CD8-positive, alpha-beta T cell (primary cell): ENCODE measurements at places on chromosomes 3 and 15.

DNA sequence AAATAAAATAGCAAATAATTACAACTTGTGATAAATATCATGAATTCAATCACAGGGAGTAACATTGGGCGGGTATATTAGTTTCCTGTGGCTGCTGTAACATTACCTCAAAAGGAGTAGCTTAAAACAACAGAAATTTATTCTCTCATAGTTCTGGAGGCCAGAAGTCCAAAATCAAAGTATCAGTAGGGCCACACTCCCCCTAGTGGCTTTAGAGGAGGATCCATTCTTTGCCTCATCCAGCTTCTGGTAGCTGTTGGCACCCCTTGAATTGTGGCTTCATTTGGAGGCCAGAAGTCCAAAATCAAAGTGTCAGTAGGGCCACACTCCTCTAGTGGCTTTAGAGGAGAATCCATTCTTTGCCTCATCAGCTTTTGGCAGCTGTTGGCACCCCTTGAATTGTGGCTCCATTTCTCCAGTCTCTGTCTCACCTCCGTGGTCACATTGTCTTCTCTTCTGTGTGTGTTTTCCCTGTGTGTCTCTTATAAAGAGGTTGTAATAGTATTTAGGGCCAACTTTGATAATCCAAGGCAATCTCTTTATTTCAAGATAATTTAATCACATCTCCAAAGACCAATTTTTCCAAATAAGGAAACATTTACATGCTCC lies 3.1 kb upstream of the CFAP20DC start:
- no peak for DNase-seq

- peak; percentile 66 for DNase-seq
Observed at GRCh38 chr3:188749010-188749617, 422.7 kb upstream of the TPRG1 start.

DNA sequence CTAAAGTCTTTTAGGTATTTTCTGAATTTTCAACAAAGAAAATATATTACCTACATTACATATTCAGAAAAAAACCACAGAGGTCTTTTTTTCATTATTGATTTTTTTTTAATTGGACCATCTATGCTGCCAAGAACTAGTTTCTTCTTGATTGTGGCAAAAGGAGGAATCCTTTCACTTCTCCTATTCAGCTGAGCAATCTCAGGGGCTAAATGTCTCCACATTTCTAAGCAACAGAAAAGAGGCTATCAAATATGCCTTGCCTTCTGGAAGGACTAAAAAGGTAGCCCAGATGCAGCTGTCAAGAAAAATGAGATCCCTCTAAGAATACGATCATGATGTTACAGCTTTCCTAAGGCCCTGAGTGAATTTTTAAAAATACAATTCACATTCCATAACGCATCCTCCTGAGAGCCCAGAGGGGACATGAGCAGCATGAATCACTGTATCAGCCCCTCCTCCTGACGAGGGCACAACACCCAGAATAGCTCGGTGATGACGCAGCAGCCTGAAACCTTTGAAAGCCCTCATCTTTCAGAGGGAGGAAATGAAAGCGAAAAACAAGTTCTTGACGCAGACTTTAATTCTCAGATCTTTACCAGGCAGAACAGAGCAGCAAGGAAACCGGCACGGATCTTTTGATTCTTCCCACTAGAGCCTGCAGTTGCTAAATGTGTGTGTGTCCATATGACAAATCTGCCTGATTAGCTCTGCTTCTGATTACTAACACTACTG lies 24.6 kb downstream of the RUBCN start:
- peak; percentile 74 for DNase-seq

- no peak for DNase-seq
Observed at GRCh38 chr3:18434711-18435110, 9.6 kb upstream of the SATB1 start.

GRCh38 chr3:105827959-105828358 lies 40.9 kb downstream of the CBLB start:
- DNase-seq, result no peak

GRCh38 chr15:94535298-94536048 lies 304.1 kb downstream of the MCTP2 start:
- DNase-seq, result no peak

GRCh38 chr15:75646112-75646943 lies 1.4 kb upstream of the SNX33 start:
- no peak for DNase-seq

GRCh38 chr3:36579746-36580145 lies 184.6 kb downstream of the DCLK3 start:
- DNase-seq, result no peak

DNA sequence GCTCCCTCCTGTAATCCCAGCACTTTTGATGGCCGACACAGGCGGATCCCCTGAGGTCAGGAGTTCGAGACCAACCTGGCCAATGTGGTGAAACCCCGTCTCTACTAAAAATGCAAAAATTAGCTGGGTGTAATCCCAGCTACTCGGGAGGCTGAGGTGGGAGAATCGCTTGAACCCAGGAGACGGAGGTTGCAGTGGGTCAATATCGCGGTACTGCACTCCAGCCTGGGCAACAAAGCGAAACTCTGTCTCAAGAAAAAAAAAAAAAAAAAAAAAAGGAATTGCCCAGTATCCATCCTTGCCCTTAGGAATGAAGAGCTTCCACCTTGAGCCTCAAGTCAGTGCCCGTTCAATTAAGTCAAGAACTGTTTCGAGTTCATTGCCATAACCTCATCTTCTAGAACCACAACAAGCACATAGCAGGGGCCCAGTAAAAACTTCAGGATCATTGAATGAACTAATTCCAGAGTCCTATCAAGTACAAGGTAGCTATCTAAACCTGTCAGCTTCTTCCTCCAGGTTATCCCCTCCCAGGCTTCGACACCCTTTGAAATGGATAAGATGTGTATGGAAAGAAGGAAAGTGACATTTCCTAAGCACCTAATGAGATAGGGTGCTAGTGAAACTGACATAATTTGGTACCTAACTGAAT lies 826 bp downstream of the DBR1 start:
- DNase-seq, result no peak

GRCh38 chr3:49313896-49314688 lies 25.8 kb downstream of the USP4 start:
- no peak for DNase-seq

GRCh38 chr3:100338911-100339310 lies 4.4 kb downstream of the NIT2 start:
- no peak for DNase-seq

- no peak for DNase-seq
Observed at GRCh38 chr15:57496946-57497869, 94.5 kb upstream of the MYZAP start.

DNA sequence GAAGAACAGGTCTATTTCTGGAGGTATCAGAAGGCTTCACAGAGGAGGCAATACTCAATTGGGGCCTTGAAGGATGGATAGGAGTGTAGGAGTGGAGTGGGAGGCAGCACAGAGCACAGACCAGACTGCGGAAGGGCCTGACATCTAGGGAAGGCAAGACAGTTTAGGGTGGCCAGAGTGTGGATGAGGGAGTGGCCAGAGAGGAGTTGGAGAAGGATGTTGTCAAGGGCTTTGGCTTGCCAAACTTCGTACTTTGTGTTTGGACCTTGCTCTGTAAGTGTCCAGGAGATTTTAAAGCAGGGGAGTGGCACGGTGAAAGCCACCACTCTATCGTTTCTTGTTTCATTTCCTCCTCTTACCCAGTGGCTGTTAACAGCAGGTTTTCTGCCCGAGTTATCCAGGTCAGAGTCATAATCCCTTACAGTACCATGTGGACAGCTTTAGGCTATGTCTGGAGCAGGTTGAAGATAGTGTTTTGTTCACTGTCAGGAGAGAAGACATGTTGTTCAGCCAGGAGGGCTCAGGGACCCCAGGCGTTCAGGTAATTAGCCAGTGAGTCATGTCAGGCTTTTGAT lies 12.3 kb downstream of the SMAD3 start:
- DNase-seq, result no peak

- no peak for DNase-seq
Observed at GRCh38 chr15:64928626-64929220, 17.0 kb downstream of the ANKDD1A start.

GRCh38 chr3:114176890-114177289 lies 2.0 kb downstream of the DRD3 start:
- no peak for DNase-seq

DNA sequence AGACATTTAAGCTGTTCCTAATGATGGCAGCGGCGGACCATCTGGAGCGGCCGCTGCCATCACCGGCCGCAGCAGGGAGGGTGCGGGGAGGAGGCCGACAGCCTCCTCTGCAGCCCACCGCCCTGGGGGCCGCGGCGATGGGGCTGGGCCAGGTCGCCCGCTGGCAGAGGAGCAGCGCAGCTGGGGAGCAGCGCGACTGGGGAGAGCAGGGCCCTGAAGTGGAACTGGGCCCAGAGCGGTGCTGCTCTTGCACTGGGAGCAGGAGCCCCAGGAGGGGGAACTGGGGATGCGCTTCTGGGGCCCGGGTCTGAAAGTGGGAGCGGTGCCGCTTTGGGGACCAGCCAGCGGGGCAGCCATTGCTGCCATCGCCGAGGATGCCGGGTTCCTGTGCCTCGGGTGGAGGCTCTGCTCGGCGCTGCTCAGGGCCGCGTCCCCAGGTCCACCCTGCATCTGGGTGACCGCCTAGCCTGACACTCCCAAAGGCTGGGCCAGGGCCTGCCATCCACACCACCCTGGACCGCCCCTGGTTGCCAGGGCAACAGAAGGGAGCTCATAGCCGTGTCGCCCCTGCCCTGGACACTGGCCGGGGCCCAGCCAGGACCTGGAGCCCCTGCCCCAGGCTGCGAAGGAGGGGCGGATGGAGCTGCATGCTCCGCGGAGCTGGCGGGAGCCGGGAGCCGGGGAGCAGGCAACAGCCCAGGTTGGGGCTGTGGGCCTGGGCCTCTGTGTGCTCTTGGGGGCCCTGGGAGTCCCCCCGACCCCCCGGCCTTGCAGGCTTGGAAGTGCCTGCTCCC lies 15.5 kb upstream of the PLA2G4E start:
- no peak for DNase-seq

- DNase-seq, result no peak
Observed at GRCh38 chr15:100291106-100291505, 50.7 kb downstream of the ADAMTS17 start.

DNA sequence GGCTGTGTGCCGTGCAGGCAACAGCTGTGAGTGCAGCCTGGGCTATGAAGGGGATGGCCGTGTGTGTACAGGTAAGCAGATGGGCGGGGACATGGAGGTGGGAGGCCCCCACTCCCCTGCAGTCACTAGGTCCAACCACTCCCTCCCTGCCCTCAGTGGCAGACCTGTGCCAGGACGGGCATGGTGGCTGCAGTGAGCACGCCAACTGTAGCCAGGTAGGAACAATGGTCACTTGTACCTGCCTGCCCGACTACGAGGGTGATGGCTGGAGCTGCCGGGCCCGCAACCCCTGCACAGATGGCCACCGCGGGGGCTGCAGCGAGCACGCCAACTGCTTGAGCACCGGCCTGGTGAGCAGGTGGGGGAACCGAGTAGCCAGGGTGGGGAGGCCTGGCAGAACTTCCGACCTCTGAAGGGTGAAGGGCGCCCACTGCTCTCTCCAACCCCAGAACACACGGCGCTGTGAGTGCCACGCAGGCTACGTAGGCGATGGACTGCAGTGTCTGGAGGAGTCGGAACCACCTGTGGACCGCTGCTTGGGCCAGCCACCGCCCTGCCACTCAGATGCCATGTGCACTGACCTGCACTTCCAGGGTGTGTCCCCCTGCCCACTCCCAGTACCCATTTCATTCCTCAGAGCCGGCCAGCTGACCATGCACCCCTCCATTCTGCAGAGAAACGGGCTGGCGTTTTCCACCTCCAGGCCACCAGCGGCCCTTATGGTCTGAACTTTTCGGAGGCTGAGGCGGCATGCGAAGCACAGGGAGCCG lies 11.6 kb downstream of the NT5DC2 start:
- DNase-seq, result no peak

- DNase-seq, result no peak
Observed at GRCh38 chr15:76274821-76275220, 36.4 kb downstream of the ETFA start.

DNA sequence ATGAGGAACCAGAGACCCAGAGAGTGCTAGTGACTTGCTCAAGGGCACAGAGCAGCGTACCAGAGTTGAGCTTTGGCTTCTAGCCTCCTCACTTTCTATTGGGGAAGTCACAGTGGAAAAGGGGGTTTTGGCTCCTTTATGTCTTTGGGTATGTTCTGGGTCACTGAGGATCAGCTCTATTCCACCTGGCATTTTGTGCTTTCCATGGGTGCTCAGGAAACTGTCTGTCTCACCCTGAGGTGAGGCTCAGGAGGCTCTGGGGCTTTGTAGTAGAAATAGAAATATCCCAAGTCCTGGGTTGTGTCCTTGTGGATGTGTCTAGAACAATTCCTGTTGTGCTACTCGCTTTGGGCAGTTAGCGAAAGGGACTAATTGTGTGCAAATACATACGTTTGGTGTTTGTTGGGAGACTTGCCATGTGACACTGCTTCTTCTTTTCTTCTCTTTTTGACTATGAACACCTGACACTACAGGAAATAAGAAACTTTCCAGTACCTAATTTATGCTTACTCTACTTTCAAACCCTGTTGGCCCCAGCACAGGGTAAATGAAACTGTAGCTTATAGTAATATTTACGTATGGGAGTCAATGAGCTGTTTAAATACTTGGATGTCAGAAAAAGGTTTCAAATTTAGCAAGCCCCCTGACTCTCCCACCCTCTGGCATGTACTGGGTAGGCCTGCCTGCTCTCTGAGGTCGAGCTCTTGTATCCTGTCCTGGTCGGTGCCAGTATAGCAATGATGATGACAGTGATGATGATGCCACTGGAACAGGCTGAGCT lies 35.6 kb downstream of the SMAD3 start:
- peak; percentile 63 for DNase-seq

GRCh38 chr15:51830276-51830806 lies 888 bp downstream of the TMOD3 start:
- DNase-seq, result no peak

DNA sequence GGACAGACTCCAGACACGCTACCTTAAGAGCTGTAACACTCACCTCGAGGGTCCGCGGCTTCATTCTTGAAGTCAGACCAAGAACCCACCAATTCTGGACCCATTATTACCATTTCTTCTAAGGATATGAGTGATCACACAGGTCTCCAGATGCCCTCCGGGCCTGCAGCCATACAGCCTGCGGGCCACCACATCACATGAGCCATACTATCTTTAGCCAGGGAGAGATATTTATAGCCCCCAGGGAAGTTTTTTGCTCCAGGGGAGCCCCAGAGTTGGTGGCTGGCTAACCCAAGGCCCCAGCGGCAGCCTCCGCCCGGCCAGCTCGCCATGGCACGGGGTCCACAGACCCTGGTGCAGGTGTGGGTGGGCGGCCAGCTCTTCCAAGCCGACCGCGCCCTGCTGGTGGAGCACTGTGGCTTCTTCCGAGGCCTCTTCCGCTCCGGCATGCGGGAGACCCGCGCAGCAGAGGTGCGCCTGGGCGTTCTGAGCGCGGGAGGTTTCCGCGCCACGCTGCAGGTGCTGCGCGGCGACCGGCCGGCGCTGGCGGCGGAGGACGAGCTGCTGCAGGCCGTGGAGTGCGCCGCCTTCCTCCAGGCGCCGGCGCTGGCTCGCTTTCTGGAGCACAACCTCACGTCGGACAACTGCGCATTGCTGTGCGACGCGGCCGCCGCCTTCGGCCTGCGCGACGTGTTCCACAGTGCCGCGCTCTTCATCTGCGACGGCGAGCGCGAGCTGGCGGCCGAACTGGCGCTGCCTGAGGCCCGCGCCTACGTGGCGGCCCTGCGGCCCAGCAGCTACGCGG lies at the start of gene KBTBD13:
Gene KBTBD13, plus strand, starts transcription at position 261 of the 805 bp plus-strand sequence. Its CDS starts 70 bp downstream, at position 331.
- no peak for DNase-seq

- no peak for DNase-seq
Observed at GRCh38 chr15:48175126-48175525, 3.0 kb downstream of the MYEF2 start.

- no peak for DNase-seq
Observed at GRCh38 chr15:54321426-54321825, 343.2 kb downstream of the UNC13C start.

GRCh38 chr15:101675796-101676582 lies 23.8 kb upstream of the TM2D3 start:
- no peak for DNase-seq
